A549 treated with GW870086 at 1 μM for 4 hours (cell line): ENCODE measurements at places on chromosomes 16 and 17. TPM values are rescaled to one million over a fixed set of nuclear protein-coding genes. Genes with fewer than 3 reads are reported as not detected.

The FKBP10 gene
- total RNA-seq, result 86.7 to 109 TPM (median 106 TPM) in 5 replicates

The CFAP52 gene
- not detected in 5 replicates for total RNA-seq

The KRT39 gene
- total RNA-seq, result not detected in 5 replicates

The PLLP gene
- total RNA-seq, result 1.4 to 3.0 TPM (median 1.5 TPM) in 5 replicates

The SMIM36 gene
- total RNA-seq, result not detected in 5 replicates

The LDHD gene
- total RNA-seq, result 0.46 to 0.95 TPM (median 0.75 TPM) in 5 replicates

The LRRC46 gene
- total RNA-seq, result 2.6 to 4.3 TPM (median 3.0 TPM) in 5 replicates

The SEC14L5 gene
- total RNA-seq, result 0.03 to 0.09 TPM (median 0.05 TPM) in 3 of 5 replicates, not detected in the others

The CRYBA1 gene
- total RNA-seq, result not detected in 5 replicates

The SLC6A2 gene
- 0.03 to 0.07 TPM in 2 of 5 replicates, not detected in the others for total RNA-seq

The ARMC7 gene
- 17.1 to 20.9 TPM (median 18.8 TPM) in 5 replicates for total RNA-seq

The TBC1D3E gene
- not detected in 5 replicates for total RNA-seq

The TM4SF5 gene
- 0.40 to 1.3 TPM (median 0.70 TPM) in 5 replicates for total RNA-seq

The KRT37 gene
- not detected in 5 replicates for total RNA-seq

The GPRC5B gene
- total RNA-seq, result 26.7 to 32.0 TPM (median 31.1 TPM) in 5 replicates

The NEUROD2 gene
- not detected in 5 replicates for total RNA-seq

The WNT3 gene
- total RNA-seq, result 3.8 to 4.7 TPM (median 4.2 TPM) in 5 replicates

The DPEP1 gene
- total RNA-seq, result 0.87 to 2.3 TPM (median 1.2 TPM) in 5 replicates

The NPW gene
- total RNA-seq, result 0.44 to 1.7 TPM (median 0.85 TPM) in 5 replicates

The MFSD6L gene
- not detected in 5 replicates for total RNA-seq

The HBA1 gene
- 0.48 to 2.0 TPM (median 1.4 TPM) in 5 replicates for total RNA-seq

The ADAP2 gene
- total RNA-seq, result 2.6 to 3.7 TPM (median 3.2 TPM) in 5 replicates

The TOX3 gene
- total RNA-seq, result 0.13 to 0.64 TPM (median 0.25 TPM) in 5 replicates

The HOXB9 gene
- 7.2 to 7.5 TPM (median 7.3 TPM) in 5 replicates for total RNA-seq

The PPM1E gene
- total RNA-seq, result 0.03 to 0.10 TPM (median 0.05 TPM) in 4 of 5 replicates, not detected in the other

The CACNG3 gene
- total RNA-seq, result not detected in 5 replicates

The TBX2 gene
- 3.7 to 6.6 TPM (median 6.0 TPM) in 5 replicates for total RNA-seq

The MSRB1 gene
- total RNA-seq, result 33.4 to 43.1 TPM (median 40.4 TPM) in 5 replicates

The DNAH9 gene
- total RNA-seq, result 0.15 to 0.17 TPM in 2 of 5 replicates, not detected in the others

The KLHL10 gene
- total RNA-seq, result not detected in 5 replicates

The EXOC3L1 gene
- total RNA-seq, result 0.09 to 0.30 TPM (median 0.23 TPM) in 3 of 5 replicates, not detected in the others

The COX6A2 gene
- total RNA-seq, result not detected in 5 replicates

The KRT25 gene
- total RNA-seq, result not detected in 5 replicates
